ENCODE measurements at places on chromosomes 1 and 21. TPM values are rescaled to one million over a fixed set of nuclear protein-coding genes. Genes with fewer than 3 reads are reported as not detected.

The DPT gene
- total RNA-seq: not detected

The ARMH1 gene
- not detected for total RNA-seq

- DNase-seq: no peak
These were observed 89.4 kb upstream of the B3GALT2 start for GRCh38 chr1:193275773-193276172.

DNA sequence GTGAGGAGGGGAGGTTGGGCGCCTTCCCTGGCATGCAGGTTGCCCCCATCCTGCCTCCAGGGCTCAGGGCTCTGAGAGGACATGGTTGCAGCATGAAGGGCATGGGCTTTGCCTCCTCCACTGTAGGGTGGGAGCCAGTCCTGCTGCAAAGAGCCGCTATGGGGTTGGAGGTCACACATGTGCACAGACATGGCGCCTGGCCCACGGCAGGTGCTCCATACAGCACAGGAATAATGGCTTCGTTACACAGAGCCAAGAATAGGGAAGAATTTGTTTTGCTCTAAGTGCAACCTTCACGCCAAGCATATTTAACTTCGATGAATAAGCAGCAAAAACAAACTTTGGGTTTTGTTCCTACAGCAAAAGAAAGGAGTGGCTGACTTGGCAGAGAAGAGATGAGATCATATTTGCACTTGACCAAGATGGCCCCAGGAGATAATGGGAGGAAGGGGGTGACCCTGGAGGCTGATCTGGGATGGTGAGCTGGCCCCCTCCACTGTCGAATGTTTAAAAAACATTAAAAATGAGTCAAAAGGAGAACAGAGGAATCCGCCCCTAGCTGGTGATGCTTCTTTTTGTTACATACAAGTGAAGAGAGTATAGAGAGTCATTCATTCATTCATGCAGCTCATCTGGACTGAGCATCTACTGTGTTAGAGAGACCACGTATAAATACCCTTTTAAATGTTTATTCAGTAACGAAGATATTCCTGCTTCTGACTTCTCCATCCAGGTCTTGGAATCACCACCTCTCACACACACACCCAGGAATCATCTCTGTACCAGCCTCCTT is 12.4 kb upstream of the C2CD2 start:
- DNase-seq: no peak

GRCh38 chr1:192877283-192877886 is 68.5 kb downstream of the RGS2 start:
- no peak for DNase-seq

DNA sequence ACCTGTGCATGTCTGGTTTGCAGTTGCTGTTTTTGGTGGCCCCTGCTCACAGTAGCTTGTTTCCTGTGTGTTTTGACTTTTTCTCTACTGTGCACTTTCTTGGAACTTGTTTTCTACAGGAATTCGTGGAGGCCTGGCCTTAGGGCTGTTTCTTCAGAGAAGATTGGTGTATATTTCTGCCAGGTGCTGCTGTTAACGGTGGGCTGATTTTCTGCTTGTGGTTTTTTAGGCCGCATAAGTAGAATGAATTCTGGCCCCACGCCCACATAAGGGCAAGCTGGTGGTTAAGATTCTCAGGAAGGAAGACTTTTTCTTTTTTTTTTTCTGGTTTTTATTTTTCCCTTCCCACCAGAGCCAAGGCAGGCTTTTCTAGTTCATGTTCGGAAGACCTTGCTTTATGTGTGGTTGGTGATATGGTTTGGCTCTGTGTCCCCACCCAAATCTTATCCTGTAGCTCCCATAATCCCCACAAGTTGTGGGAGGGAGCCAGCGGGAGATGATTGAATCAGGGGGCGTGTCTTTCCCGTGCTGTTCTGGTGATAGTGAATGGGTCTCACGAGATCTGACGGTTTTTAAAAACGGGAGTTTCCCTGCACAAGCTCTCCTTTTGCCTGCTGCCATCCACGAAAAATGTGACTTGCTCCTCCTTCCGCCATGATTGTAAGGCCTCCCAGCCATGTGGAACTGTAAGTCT is 71.5 kb upstream of the DISP3 start:
- no peak for DNase-seq

DNA sequence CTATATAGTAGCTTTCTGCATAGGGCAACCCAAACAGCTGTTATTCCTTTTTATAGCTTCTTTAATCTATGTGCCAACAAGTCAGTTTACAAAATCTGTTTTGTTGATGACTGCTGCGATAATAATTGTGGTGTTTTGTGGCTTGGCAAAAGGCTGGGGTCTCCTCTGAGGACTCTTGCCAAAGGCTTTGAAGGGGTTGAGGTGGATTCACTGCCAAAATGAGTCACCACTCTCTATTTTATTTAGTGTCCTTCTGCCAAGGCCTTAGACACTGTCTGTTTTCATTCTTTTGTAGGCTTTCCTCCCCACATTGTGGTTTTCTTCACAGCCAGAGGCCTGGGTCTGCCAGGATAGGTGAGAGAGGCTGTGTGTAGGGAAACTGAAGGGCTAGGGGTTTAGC is 161.8 kb downstream of the NFIA start:
- DNase-seq: no peak

DNA sequence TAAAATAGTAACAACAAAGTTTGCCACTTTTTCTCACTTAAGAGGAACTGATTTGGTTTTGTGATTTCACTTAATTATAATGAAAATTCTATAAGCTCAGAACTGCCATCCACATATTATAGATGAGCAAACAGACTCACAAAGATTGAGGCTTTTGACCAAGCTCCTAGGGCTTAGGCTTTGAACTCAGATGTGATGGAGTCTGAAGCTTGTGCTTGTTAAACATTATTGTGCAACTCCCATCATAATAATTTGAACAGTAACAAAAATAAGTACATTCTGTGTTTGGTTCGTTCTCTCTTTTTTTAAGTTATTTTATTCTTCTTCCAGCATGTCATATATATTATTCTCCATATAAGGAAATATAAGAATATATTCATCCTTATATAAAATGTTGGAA is 403.4 kb downstream of the PTPRC start:
- DNase-seq: no peak

DNA sequence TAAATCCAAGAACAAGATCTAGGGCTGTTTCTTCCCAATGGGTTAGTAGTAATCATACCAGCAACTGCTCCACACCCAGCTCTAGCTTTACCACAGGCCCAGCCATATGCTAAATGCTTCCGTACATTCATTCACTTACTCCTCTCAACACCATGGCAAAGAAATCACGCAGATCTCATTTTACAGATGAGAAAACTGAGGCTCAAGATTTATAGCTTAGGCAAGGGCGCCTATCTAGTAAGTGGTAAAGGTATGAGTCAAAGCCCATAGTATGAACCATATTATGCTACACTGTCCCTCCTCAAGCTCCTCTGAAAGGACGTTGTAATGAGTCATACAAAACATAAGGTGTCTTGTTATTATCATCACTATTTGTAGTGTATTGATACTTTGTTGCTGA is 82.2 kb downstream of the NIBAN1 start:
- no peak for DNase-seq

DNA sequence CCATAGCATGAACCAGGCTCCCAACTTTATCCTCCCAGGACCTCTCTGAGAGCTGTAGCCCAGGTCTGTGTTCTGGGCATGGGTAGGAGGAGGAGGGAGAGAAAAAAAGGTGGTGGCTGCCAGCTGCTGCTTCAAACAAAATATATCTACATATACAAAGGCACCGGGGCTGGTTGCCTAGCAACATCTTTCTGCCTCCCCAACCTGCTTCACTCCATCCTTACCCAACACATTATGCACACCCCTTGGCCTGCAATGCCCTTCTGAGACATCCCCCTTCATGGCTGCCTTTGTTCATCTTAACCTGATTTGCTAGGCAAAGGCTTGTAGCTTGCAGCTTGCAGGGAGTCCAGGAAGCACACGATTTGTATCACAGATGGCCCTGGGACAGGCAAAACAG is 27.2 kb upstream of the ATP1A1 start:
- no peak for DNase-seq

DNA sequence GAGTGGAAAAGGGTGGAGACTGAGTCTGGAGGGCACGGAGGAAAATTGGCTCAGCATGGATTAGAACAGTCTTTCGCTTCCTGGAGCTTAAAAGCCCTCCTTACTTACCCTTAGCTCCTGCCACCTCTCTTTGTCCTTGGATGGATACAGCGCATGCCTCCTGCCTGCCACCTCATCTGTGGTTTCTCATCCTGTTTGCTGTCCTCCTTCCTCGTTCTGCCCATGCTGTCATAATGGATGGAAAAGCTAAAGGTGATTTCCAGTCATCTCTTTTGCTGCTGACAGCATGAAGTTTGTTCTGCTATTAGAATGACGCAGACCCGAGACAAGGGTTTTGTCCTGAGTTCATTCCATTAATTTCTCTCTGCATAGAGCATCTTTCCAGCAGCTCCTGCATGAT is 425.9 kb downstream of the KIF26B start:
- no peak for DNase-seq

DNA sequence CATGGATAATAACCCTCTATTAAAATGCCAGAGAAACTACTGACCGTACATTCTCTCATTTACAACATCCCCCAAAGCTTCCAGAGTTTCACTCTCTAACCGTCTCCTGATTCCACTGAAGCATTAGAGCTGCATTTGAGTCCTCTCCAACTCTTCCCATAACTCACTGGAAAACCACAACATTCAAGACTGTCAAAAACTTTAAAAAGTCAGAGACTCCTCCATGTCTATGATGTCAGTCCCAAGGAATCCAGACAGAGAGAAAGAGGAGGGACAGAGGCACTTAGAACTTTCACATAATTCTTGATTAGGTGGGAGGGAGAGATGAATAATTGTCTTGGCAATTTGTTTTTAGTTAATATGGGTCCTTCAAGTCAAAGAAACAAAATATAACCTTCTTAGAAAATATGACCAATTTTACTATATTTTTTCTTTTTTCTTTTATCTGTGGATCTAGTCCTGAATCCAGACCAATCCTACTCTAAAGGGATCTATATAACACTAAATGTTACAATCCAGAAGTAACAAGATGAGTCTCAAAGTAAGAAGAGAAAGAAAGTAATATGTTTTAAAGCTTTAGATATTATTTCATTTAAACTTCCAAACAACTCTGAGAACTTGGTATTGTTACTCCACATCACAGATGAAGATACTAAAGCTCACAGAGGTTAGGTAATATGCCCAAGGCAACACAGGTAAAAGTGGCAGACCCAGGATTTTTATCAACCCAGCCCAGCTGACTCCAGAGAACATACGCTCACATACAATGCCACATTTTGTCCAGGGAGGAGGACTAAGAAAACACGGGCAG is 23.8 kb downstream of the OTUD7B start:
- no peak for DNase-seq
